Stimulated activated CD4-positive, alpha-beta T cell treated with anti-CD3 and anti-CD28 coated beads, TNF-alpha, amount 100 ng/mL, for 1 hour (primary cell): ENCODE measurements at places on chromosomes 1 and 21.
A peak's percentile ranks its signal among the peaks of the same experiment; 100 is the strongest.

- DNase-seq = no peak
These were observed 357.7 kb downstream of the TTLL7 start for GRCh38 chr1:83641206-83641658.

GRCh38 chr1:19374926-19375325 is 62.8 kb downstream of the SLC66A1 start:
- DNase-seq = no peak

- DNase-seq = peak; percentile 30
These were observed 655 bp downstream of the USF1 start for GRCh38 chr1:161044908-161045735.

DNA sequence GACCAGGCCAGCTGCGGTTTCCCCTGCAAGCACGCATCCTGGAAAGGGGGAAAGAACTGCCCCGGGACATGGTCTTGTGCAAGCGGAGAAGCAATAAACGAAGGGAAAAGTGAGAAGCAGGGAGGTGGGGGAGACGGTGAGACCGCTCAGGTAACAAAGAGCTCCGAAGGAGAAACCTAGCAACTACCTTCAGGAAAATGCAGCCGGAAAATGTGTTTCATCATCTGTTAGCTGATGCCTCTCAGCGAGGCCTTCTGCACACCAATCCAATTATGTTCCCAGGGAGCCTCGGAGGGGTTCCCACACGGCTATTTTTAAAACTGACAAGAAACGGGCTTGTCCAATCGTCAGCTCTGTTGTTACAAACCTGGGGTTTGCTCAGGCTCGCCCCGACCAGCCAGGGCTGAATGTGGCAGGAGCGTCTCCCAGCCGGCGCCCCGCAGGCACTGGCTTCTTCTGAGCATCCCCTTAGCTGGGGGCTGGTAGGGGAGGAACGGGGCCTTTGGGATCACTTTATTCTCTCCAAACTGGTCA is 3.4 kb downstream of the RIPK4 start:
- DNase-seq = no peak

GRCh38 chr1:240650877-240651276 is 38.9 kb upstream of the GREM2 start:
- DNase-seq = no peak

GRCh38 chr1:235953801-235954200 is 87.1 kb upstream of the LYST start:
- no peak for DNase-seq

GRCh38 chr1:245220381-245220985 is 65.7 kb downstream of the KIF26B start:
- DNase-seq = no peak

GRCh38 chr1:15400627-15401026 is 9.1 kb upstream of the EFHD2 start:
- DNase-seq = no peak

DNA sequence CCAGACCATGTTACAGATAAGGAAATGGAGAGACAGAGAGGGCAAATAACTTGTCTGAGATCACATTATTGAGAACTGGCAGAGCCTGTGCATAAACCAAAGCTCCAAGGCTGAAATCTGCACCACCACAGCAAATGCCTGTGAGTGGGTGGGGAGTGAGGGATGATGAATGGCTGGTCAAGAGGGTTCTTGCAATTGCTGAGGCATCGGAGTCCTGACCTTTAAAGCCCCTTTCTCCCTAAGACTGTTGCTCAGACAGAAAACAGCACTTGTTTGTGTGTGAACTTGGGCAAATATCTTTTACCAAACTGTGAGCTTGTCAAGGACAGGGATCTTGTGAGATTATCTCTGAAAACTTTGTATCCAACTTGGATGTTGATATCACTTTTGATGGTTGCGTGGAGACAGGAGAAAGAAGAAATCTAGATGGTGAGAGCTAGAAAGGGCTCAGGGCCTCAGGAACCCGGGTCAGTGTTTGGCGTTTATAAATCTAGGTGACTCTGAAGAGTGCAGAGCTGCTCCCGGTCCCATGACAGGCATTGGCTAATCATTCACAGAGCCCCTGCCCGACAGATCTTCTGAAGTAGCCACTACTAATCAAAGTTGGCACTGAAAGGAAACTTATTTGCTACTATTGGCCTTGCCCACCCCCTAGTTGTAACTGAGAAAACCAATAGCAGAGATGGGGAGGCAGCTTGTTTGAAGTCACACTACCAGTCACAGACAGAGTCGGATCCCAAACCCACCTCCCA is 122.3 kb downstream of the FOXD2 start:
- no peak for DNase-seq

GRCh38 chr1:23168079-23168444 is 594 bp downstream of the LUZP1 start:
- no peak for DNase-seq

DNA sequence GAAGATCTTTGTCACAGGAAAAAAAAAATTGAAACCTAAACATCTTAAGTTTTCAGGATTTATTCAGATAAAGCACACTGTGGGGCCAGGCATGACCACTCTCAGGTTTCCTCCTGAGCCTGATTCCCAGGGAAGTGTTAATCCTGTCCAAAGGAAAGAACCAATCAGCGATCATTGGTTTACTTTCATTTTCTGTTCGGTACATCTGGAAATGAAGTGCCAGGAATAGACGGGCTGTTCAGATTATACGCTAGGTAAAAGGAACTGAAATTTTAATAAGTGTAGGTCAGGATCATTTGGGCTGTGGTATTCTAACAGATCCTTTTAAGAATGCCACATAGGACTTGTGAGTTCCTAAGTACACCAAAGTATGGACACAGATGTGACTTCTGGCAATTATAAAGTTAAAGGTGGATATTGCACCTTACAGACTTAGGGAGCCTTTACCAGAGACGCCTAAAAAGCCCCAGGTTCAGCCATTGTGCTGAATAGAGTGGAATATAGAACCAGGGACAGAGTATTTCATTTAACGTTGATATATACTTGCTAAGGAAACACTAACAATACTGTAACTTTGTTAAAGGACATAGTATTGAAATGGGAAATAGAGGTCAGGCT is 9.3 kb upstream of the CACYBP start:
- DNase-seq = no peak

DNA sequence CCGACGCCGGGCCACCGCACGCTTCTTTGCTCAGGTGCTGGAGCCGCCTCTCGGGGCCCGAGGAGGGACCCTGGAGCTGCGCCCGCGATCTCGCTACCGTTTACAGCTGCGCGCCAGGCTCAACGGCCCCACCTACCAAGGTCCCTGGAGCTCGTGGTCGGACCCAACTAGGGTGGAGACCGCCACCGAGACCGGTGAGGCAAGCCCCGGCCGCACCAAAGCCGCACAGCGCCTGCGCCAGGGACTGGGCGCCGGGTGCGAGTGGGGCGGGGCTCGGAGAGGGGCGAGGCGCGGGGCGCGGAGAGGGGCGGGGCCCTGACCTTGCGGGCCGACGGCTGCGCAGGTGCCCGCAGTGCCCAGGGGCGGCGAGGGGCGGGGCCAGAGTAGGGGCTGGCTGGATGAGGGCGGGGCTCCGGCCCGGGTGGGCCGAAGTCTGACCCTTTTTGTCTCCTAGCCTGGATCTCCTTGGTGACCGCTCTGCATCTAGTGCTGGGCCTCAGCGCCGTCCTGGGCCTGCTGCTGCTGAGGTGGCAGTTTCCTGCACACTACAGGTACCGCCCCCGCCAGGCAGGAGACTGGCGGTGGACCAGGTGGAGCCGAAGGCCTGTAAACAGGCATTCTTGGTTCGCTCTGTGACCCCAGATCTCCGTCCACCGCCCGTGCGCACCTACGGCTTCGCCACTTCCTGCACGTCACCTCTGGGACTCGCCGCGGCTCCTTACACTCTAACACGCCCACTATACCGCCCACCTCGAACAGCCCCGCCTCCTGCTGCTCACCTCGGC is 9.8 kb upstream of the CDC20 start:
- DNase-seq = peak; percentile 23

DNA sequence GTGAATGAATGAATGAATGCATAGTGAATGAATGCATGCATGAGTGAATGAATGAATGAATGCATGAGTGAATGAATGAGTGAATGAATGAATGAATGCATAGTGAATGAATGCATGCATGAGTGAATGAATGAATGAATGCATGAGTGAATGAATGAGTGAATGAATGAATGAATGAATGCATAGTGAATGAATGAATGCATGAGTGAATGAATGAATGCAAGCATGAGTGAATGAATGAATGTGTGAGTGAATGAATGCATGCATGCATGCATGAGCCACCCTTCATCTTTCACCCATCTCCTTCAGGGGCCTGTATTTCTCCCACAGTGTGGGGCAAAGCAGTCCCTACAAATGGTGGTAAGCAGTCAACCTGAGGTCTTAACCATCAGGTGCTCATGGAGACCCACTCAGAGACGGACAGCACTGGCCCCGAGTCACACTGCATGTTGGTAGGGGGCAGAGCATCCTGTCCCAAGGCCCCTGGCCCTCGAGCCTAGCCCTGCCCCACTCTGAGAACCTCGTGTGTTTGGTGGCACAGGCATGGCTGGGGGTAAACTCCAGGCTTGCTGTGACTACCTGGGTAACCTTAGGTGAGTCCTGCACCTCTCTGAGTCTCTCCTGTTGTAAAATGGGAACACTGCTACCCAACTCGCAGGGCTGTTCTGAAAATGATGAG is 28.0 kb upstream of the PAX7 start:
- DNase-seq = no peak

DNA sequence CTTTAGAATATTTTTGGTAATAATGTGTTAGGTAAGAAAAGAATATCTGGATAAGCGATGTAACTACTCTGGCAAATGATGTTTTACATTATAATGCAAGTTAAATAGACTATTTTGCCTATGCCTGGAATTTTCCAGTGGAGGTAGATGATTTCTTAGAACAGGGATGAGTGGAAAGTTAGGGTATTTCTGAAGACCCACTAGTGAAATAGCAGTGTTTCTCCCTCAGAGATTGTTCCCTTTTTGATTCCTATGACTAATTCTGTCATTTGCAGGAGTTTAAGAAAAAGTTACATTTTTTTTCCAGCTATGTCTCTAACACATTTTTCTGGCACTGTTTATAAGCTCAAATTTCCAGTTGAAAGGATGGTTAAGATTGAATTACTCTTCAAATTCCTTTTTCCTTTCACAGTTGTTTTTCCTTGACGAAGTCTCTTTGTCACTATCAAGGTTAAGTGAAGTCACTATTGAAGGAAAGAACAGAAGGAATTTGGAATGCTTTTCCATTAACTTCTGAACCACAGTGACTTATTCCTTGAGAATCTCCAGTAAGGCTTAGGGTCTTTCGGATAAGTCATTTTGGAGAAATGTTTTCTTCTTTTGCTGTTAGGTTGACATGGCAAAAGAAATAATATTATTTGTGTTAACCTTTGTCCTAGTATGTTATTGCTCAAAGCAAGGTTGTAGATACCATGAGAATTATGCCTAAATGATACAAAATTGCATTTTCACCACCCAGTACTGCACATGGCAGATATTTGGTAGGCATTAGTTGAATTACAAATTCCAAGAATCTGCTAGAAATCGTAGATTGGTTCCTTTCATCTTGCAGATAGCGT is 42.9 kb upstream of the ZNF326 start:
- DNase-seq = no peak

- DNase-seq = no peak
These were observed 61.3 kb downstream of the NFASC start for GRCh38 chr1:204931768-204932572.

DNA sequence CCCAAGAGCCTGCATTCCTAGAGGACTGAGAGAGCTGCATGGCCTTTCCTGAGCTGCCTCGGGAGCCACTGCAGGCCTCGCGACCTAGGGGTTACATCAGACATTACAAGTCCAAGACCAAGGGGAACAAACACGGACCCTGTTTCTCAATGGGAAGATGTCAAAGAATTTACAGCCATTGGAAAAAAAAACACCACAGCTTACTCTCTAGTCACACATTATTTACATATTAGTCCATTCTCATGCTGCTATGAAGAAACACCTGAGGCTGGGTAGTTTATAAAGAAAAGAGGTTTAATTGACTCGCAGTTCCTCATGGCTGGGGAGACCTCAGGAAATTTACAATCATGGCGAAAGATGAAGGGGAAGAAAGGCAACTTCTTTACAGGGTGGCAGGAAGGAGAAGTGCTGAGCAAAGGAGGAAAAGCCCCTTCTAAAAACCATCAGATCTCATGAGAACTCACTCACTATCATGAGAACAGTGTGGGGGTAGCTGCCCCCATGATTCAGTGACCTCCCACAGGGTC is 8.4 kb upstream of the PRMT2 start:
- DNase-seq = no peak

DNA sequence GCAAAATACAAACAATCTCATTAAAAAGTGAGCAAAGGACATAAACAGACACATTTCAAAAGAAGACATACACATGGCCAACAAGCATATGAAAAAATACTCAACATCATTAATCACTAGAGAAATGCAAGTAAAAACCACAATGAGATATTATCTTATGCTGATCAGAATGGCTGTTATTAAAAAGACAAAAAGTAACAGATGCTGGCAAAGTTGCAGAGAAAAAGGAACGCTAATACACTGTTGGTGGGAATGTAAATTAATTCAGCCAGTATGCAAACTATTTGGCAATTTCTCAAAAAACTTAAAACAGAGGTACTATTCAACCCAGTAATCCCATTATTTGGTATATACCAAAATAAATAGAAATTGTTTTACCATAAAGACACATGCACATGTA is 32.2 kb upstream of the TNFSF18 start:
- no peak for DNase-seq

- DNase-seq = no peak
These were observed 358.5 kb downstream of the GPATCH2 start for GRCh38 chr1:217272385-217272784.

- DNase-seq = no peak
These were observed 81.3 kb downstream of the RGS2 start for GRCh38 chr1:192890134-192890533.

DNA sequence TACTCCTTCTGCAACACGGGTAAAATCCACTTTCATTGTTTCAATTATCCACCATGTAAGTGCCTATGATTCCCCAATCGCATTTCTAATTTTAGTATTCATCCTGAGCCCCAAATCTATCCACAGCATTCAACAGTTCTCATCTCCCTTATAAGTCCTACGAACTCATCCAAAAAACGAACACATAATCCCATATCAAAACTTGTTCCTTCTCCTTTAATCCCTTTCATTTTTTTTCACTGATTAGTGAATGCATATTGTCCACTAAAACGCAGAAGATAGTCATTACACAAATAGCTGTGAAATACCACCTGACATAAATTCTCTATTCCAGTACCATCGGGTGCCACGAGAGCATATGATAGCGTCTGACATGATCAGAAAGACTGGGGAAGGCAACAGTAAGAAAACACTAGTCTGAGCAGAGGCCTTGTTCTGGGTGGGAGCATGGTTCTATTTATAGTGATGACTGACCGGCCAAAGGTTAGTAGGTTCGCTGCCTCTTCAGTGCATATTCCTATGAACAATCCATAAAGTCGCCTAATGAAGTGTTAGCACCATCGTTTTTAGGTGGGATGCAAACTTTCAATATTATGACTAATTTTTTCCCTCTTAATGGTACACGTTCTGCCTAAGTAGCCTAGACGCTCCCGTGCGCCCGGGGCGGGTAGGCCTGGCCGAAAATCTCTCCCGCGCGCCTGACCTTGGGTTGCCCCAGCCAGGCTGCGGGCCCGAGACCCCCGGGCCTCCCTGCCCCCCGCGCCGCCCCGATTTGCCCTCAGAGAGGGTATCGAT is 648 bp downstream of the ATP5PF start:
- no peak for DNase-seq
